NCI-H460 (cell line): ENCODE measurements at places on chromosomes 11 and 22. TPM values are rescaled to one million over a fixed set of nuclear protein-coding genes. Genes with fewer than 3 reads are reported as not detected.
A peak's percentile ranks its signal among the peaks of the same experiment; 100 is the strongest.

- no peak for DNase-seq
Measured at GRCh38 chr11:73940801-73941570, 9.8 kb upstream of the DNAJB13 start.

- DNase-seq = no peak
Measured at GRCh38 chr11:64227405-64227956, 1.4 kb downstream of the NUDT22 start.

Gene SCGB1A1
- not detected in 2 replicates for total RNA-seq

DNA sequence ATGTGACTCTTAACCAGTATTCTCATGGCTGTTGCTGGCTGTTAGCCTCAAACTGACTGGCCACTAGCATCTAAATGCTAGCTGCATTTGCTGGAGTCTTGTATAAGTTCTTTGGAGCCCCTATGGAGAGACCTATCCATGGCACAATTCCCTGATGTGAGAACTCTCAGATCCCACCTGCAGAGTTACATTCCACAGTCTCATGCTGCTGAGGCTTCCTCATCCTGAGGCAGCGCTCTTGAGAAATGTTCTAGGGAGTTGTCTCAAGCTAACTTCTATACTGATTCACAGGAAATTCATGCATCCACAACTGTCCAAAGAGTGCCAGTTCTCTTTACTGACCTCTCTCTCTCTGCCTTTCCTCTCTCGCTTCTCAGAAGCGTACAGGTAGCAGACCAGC, 218.0 kb upstream of the PITPNB start:
- DNase-seq = no peak

Gene ARRB1
- 2.2 and 4.0 TPM in 2 replicates for total RNA-seq

GRCh38 chr11:16335236-16335962, 20.9 kb downstream of the SOX6 start:
- DNase-seq = no peak

- no peak for DNase-seq
Measured at GRCh38 chr11:1499261-1499890, 12.8 kb upstream of the MOB2 start.

DNA sequence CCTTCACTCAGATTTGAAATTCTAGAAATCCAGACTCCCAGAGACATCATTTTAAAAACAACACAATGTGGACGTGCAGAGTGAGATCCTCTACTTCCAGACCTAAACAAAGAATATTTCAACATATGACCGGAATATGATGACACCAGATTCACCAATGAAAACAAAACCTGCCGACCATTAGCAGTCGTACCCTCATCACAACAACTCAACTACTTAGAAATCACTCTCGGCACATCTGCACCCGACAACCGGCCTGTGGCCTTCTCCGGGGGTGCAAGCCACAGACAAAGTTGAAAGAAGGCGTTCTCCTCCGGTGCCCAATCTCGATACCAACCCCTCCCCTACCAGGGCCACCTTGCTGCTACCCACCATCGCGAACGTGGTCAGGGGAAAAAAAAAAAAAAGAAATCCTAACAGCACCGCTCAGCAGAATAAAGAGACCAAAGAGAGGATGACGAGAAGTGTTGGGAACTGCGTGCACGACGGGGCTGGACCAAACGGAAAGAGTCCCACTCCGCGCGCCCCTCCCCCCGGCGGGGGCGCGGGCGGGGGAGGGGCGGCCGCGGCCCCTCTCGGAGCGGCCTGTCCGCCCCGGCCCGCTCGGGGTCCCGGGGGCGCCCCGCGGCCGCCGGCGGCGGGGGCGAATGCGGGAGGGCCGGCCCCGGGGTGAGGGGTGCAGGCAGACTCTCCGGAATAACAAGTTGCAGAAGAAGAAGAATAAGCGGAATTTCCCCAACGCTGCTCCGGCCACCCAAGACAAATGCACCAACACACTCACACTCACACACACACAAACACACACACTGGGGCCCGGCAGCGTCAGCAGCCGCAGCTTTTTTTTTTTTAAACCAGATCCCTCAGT, 1.7 kb downstream of the PHF21A start:
- no peak for DNase-seq

DNA sequence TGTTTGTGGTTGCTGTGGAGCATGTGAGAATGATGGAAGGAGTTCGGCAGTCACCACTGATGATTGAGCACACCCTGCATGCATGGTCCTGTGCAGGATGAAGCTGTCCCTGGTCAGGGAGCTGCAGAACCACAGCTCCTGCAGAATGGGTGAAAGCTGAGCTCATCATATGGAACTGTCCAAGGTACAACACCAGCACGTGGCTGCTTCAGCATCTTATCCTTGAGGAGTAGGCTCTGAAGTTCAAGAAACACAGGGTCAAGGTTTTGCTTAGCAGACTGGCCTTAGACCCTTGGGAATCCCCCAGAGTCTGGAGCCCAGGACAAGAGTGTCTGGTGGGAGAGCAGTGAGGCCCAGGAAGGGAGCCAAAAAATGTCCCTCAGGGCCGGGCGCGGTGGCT, 182.4 kb upstream of the LARGE1 start:
- no peak for DNase-seq

DNA sequence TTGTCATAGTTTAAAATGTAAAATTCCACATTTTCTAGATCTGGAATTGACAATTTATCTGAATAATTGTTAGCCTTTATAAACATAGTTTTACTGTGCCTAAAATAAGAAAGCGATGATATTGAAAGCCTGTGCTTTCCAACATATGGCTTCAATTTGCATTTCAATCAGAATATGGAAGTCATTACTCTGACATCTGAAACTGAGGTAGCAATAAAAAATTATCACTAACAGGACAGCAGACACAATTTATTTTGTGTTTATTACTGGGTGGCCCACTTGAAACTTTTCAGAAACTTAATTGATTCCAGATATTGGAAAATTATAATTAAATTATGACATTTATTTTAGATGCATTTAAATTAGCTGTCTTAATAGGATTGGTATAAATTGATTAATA, 78.5 kb downstream of the TMEM135 start:
- DNase-seq = no peak

Gene SMTNL1
- not detected in 2 replicates for total RNA-seq

Gene TMPRSS4
- not detected in 2 replicates for total RNA-seq

Gene TREH
- not detected in 2 replicates for total RNA-seq

Gene LDHAL6A
- total RNA-seq = not detected in 2 replicates

DNA sequence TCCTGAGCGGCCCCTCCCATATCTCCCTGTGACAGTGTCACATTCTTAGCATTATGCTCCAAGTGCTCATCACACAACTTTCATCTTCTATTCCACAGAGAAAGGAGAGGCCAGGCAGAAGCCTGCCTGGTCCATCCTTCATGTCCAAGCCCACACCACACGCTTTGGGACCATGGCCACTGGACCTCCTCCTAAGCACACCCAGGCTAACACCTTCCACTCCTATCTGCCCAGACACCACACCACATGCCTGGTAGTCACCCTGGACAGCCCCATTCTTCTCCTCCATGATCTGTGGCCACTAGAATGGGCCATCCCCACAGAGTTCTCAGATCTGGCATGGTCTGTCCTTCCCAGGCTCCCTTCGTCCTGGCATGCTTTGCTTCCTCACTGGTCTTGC, 55.3 kb downstream of the HIRA start:
- DNase-seq = no peak

GRCh38 chr11:110776081-110776480, 63.8 kb upstream of the ARHGAP20 start:
- DNase-seq = no peak

Gene TIMM10
- 91.7 and 100 TPM in 2 replicates for total RNA-seq

Gene OR5B12
- not detected in 2 replicates for total RNA-seq

Gene MUC5B
- under 0.01 and 0.03 TPM in 2 replicates for total RNA-seq

DNA sequence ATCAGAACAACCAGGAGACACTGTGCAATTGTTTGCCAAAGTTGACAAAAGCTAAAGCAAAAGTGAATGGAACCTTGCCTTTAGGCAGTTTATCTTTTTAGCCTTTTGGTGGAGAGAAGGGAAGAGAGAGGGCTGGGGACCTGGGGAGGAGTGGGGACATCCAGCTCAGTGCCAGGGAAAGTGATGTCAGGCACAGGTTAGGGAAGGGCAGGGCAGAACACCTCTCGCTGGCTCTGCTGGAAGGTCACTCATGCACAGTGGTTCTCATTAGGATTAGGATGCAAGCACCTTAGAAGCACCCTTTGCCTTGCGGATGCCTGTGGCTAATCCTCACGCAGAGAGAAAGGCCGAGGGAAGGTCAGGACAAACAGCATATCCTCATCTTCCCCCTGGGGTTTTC, 14.3 kb upstream of the LINC01488 start:
- no peak for DNase-seq

DNA sequence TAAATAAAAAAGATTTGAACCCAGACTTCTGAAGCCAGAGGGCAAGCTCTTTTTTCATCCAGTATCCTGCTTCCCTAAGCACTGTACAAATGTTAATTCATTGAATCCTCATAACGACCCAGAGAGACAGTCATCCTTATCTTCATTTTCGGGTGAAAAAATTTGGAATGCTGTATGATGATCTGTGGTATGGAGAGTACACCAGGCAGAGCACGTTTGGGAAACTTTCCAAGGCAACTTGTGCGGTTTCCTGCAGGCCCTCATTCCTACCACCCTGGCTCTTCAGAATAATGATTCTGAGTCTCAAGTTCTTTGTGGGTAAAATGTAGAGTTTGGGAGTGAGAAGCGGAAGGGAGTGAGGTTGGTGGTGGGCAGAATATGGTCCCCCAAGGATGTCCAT, 177.9 kb upstream of the CADM1 start:
- DNase-seq = no peak

Gene EMID1
- 0.07 TPM in 1 of 2 replicates, not detected in the other for total RNA-seq

DNA sequence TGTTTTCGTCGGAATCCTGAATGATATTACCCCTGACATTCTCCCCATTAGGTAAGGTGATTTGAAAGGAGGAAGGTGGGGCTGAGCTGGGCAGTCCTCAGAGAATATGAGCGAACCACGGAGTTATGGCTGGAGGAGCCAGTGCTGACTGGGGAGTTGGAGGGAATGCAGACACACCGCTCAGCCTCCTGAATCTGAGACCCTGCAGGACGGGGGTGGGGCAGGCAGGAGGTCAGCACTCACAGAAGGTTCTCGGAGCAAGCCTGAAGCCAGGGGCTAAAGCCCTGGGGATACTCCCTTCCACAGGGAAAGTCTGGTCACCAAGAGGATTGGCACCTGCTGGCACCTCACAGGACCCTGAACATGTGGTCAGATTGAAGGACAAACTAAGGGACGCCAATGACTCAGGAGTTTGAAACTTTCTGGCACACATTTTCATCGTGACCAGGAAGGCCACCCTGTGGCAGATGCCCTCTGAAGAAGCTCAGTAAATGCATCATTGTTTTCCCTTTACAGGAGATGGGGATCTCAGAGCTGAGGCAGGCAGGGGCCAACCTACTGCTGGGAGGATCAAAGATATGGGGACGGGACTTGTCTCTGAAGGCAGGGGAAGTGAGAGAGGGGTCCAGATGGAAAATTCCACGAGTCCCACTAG, 26.9 kb upstream of the FCHSD2 start:
- DNase-seq = no peak

Gene OR4C13
- total RNA-seq = not detected in 2 replicates

Gene EHF
- total RNA-seq = 0.10 and 0.20 TPM in 2 replicates

DNA sequence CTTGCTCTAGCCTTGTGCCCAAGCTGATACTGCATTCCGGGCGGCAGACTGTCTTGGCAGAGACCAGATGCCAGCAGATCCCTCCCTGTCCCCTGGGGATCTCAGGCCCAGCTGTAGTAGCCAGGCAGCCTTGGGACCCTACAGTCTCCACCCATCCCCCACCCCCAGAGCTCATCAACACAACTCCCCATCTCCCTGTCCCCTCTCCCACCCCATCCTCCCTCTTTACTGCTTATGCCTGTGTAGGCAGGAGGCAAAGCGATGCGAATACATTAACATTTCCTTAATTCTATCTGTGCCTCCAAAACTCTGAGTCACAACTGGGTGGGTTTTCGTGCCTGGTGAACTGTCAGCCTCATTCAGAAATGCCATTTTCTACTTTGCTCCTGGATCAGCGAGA, 547.6 kb downstream of the BUD13 start:
- no peak for DNase-seq

Gene ROM1
- 1.2 and 3.0 TPM in 2 replicates for total RNA-seq

DNA sequence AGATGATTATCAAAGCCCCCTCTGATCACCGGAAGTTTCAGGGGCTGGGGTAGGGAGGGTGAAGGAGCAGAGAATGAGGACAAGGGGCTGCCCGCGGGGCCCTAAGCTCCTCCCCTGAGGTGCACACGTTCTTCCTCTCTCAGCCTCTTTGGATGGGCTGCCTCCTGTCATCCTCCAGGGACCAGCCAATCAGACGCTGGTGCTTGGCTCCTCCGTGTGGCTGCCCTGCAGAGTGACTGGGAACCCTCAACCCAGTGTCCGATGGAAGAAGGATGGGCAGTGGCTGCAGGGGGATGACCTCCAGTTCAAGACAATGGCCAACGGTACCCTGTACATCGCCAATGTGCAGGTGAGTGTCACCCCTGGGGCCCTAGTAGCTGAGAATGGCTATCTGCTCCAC, 7.5 kb downstream of the ROBO3 start:
- DNase-seq = no peak

DNA sequence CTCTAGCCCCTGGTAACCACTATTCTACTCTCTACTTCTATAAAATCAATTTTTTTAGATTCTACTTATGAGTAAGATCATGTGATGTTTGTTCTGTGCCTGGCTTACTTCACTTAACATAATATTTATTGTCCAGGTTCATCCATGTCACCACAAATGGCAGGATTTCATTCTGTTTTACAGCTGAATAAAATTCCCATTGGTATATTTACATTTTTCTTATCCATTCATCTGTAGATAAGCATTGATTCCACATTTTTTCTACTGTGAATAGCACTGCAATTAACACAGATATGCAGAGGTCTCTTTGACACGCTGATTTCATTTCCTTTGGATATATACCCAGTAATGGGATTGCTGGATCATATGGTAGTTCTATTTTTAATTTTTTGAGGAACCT, 15.8 kb downstream of the SLC25A17 start:
- DNase-seq = no peak

GRCh38 chr11:134481933-134482527, 70.0 kb upstream of the B3GAT1 start:
- no peak for DNase-seq

DNA sequence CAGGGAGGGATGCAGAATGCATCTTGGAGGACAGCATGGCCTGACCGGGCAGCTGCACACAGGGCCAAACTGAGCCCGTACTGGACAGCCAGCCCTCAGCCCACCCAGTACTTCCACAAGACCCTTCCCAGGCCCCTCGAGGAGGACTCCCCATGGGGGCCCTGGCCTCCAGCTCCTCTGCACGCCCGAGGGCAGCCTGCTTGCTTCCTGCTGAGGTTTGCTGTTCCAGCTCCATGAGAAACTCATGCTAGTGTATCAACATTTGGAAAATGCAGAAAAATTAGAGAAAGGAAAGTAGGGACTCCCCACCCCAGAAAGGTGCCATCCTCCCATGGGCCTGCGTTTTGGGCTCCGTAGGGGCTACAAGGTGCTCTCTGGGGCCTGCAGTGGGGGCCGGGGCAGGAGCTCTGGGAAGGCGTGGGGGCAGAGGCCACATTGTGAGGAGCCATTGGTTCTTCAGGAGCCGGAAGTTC, 21.3 kb upstream of the CCDC188 start:
- no peak for DNase-seq

Gene OTOG
- total RNA-seq = 0.06 TPM in 1 of 2 replicates, not detected in the other

GRCh38 chr11:91296629-91297028, 928.0 kb upstream of the FAT3 start:
- no peak for DNase-seq

GRCh38 chr11:73907191-73907590, 30.4 kb downstream of the PAAF1 start:
- DNase-seq = peak; percentile 0

Gene OR52H1
- total RNA-seq = not detected in 2 replicates

GRCh38 chr22:45893516-45893915, 83.4 kb downstream of the WNT7B start:
- DNase-seq = no peak

Gene OR52A1
- total RNA-seq = not detected in 2 replicates
